ENCODE measurements at places on chromosomes 12 and 14.

DNA sequence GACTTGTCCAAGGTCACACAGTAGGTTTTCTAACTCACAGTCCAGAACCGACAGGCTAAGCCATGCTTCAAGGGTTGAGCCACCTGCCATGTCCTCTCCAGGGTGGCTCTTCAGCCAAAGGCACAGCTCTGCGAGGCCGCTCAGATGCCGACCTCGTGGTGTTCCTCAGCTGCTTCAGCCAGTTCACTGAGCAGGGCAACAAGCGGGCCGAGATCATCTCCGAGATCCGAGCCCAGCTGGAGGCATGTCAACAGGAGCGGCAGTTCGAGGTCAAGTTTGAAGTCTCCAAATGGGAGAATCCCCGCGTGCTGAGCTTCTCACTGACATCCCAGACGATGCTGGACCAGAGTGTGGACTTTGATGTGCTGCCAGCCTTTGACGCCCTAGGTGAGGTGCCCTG is 12.7 kb upstream of the OAS2 start:
- DNase-seq, result no peak

DNA sequence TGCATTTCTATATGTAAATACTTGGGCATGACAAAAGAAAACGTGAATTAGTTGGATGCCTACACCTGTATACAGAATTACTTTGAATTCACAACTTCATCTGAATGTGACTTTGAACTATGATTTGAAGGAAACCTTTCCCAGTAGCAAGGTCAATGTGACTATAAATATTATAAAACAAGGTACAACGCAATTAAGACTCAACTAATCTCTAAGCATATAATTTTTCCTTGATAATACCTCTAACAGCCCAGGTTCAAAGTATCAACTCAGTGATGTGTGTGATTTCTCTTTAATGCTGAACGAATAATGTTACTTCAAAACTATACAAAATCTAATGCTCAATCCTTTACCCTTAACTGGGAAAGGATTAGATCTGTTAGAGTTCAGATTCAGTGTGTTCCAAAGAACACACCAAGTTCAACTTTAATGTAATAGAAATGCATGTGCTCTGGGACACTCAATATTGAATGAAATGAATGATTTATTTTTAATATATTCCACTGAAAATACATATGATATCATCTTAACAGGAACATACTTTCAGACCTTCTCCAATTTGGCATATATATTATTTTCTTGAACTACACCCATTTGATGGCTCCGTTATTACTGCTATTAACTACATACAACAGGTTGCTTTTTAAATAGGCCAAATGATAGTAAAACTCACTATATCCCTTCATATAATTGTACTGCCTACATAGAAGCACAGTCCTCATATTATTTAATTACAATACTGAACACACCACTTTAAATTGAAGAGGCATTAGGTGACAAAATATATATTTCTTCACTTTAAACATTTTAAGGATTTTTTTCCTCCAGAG is 40.1 kb upstream of the MTERF2 start:
- no peak for DNase-seq

DNA sequence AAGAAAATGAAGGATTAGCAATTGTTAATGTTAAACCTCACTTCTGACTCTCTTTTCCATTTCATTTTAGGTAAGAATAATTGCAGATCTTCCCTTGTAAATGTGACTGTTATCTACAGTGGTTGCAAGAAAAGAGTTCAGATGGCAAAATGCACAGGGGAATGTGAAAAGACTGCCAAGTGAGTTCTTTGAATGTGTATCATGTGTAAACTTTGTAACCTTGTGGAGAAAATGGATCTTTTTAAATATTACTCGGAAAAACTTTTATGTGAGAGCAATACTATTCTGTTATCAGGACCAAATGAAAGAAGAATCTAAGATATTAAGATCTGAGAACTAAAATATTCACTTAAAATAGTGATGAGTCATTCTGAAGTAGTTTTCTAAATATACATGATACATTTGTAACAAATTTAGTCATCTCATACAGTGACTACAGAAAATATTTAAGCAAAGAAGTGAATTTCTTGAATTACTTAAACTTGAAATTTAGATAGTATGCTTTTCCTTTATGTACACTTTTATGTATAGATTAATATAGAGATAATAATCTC is 122.5 kb upstream of the CNTN1 start:
- no peak for DNase-seq

GRCh38 chr12:24739106-24739779 is 209.7 kb downstream of the BCAT1 start:
- DNase-seq, result no peak

GRCh38 chr12:66944365-66944764 is 265.5 kb upstream of the GRIP1 start:
- DNase-seq, result no peak

DNA sequence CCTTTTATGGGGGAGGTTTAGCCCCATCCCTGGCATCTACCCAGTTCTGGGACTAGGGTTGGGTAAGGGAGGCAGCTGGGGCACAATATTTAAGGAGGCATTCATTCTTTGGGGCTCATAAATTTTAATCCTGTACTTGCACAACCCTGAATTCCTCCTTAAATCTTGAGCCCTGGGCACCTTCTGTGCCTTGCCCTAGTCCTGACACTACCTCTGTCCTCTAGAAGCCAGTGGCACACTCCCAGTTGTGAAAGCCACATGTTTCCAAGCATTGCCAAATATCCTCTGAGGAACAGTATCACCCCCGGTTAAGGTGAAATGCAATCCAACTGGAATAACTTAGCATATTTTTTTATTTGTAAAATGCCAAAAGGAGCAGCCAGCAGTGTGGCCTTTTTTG is 36.6 kb downstream of the SLC16A7 start:
- no peak for DNase-seq

- DNase-seq, result peak; percentile 65
These were observed 28.8 kb downstream of the CLMN start for GRCh38 chr14:95290871-95291431.

DNA sequence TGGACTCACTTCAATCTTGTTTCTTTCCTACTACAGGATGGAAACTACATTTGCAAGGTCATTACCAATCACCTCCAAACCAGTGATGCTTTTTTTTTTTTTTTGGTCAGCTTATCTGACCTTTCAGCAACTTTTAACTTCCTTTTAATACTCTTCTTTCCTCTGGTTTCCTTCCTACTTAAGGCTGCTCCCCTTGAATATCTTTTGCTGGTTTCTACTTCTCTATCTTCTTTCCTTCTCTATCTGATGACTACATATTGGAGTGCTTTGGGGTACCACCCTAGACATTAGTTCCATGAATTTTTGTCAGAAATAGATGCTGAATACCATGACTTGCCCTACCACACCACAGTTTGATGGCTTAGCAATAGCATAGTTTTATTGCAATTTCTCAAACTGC is 197.7 kb upstream of the DDHD1 start:
- no peak for DNase-seq

- DNase-seq, result no peak
These were observed 238.4 kb downstream of the MED13L start for GRCh38 chr12:116039081-116039480.

DNA sequence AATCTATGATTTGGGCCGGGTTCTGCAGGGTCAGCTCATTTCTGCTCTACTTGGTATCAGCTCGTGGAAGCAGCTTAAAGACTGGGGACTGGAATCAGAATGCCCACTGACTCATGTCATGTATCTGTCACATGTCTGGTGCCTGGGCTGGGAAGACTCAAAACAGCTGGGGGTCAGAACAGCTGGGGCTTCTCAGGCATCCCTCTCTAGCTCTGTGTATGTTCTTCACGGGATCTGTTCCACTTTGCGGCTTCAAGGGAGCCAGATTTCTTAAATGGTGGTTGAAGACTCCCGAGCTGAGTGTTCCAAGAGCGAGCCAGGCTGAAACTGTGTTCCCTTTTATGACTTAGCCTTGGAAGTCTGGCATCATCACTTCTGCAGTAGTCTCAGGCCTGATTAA is 11.9 kb downstream of the AEBP2 start:
- peak; percentile 27 for DNase-seq

DNA sequence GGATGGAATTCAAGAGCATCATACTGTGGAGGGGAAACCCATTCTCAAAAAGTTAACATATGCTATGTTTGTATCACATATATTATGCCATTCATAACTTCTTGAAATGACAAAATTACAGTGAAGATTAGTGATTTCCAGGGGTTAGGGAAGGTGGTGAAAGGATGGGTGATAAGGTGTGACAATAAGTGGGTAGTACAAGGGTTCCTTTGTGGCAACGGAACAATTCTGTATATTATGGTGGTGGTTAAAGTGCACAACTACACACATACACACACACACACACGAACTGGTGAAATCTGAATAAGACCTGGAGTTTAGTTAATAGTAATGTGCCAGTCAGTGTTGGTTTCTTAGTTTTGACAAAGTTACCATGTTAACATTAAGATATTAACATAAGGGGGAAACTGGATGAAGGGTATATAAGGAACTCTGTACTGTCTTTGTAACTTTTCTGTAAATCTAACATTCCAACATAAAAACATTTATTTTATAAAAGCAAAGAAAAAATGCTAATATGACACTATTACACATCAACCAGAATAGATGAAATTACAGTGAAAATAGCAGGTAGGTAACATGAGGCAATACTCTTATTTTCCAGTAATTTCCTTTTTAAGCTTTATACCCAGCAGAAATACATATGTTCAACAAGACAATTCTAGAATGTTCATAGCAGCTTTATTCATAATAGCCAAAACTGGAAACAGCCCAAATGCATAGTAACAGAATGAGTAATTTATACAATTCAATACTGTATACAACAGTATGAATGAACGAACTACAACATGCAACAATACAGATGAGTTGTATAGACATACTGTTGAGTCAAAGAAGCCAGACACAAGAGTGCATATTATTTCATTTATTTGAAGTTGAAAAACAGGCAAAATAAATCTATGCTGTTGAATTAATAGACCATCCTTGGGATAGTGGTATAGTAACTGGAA is 44.0 kb upstream of the OR5AU1 start:
- no peak for DNase-seq

Data from SK-N-SH (cell line).